ENCODE measurements at places on chromosomes 1 and 21.

DNA sequence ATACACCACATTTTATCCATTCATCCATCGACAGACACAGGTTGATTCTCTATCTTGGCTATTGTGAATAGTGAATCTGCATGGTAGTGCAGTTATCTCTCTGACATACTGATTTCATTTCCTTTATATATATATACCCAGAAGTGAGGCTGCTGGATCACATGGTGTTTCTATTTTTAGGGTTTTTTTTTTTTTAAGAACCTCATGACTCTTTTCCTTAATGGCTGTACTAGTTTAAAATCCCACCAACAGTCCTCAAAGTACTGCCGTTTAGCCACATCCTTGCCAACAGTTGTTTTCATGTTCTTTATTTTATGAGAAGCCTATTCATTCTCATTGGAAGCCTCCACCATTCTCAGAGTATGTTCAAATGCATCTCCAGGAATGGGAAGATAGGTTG, 258.7 kb upstream of the SNX7 start:
- no peak for DNase-seq

DNA sequence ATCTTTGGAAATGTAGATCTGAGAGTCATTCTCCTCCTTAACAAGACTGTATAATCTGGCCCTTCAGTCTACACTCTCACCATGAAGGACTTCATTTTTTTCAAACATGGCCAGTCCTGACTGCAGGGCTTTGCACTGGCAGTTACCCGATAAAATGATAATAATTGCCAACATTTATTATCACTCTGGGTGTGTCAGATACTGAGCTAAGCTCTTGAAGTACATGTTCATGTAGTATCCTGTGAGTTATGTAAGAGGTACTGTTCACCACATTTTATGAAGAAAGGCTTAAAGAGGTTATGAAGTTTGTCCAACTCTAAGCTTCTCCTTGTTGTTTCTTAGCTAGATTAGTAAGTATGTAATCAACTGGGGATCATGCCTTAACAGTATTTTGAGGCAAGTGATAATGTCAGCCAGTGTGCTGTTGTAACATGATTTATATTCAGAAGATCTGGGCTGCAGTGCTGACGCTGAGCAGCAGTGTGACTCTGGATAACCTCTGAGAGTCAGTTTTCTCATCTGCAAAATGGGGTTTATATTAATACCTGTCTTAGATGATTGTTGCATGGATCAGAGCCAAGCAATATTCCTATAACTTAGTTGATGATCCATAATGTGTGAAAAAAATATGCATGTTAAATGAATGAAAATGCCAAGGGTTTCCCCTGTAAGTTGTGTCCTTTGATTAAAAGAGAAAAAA, 42.1 kb upstream of the LEPR start:
- no peak for DNase-seq

GRCh38 chr1:10856176-10856683, 59.8 kb upstream of the CASZ1 start:
- DNase-seq: no peak

GRCh38 chr1:167826127-167826526, 87.8 kb downstream of the ADCY10 start:
- no peak for DNase-seq

DNA sequence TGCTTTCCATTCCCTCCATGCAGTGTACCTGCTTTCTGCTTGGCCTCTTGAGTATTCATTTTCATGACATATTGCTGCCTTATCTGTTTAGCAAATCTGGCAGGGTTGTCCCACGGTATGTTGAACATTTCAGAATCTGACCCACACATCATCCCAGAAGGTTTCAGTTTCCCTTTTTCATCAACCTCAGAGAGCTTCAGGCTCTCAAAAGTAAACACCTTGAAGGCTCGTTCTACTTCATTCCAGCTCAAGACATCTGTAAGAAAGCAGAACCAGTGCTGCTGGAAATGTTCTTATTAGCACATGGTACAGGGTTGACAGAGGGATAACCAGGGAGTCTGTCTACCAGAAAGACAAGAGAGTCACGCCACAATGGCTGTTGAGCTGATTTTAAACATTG, 103.6 kb downstream of the SPAG17 start:
- no peak for DNase-seq

DNA sequence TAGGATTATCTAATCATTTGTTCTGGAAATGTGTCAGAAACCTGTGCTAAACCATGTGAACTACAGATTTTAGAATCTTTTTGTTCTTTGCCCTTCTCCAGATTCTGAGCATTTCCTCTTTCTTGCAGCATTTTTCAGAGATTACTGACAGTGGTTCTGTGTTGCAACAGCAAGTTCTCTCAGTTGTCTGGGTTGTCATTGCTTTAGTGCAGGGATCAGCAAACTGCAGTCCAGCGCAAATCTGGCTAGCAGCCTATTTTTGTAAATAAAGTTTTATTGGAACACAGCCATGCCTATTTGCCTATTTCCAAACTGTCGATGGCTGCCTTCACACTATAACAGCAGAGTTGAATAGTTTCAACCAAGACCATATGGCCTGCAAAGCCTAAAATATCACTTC, 66.3 kb upstream of the LRRC8D start:
- DNase-seq: no peak

DNA sequence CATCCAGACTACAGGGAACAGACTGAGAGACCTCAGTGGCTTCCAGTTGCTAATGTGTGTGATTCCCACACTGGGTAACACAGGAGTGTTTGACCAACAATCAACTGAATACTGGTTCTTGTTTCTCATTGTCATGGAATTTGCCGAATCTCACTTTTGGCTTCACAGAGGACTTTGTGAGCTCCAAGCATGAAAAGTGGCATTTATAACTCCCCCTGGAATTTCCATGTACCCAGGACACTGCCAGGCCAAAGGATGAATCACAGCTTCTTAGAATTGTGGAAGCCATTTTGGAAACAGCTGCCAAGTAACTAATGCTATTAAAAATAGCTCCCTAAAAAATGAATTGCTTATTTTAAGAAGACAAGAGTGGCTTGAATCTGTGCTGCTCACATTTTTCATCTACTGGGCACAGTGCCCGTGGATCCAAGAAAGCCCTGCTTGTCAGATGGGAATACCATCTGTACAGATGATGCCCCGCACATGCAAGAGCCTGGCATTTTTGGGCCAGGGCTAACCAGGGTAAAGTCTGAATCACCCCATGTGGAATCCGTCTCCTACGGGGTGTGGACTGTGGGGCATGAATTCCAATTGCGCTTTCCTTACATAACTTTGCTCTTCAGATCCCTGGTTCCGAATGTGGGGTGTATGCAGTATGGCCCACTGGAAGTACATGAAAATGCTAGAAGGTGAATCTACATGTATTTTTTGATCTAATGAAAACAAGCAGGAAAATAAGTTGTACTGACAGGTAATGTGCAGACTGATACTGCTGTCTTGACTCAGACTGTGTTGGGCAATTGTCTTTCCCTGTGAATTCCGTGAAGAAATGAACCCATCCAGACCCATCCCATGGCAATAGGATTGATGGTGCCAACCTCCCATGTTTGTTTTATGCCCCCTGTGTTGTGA, 487.3 kb downstream of the SIPA1L2 start:
- no peak for DNase-seq

GRCh38 chr1:70039485-70039884, 165.9 kb downstream of the LRRC40 start:
- DNase-seq: no peak

- peak; percentile 12 for DNase-seq
These were observed 30.2 kb upstream of the CD1D start for GRCh38 chr1:158150523-158150922.

DNA sequence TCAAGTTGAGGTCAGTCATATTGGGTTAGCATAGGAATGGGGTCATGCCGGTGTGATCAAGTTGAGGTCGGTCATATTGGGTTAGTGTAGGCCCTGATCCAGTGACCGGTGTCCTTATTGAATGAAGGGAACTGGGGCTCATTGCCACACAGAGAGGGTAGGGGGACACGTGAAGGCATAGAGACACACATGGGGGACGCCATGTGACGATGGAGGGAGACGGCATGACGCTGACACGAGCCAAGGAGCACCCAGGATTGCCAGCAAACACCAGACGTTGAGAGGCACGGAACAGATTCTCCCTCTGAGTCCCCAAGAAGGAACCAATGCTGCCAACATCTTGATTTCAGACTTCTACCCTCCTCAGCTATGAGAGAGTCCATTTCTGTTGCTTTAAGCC, 136.9 kb upstream of the ZBTB40 start:
- DNase-seq: no peak

GRCh38 chr1:66085600-66085999, 292.9 kb downstream of the PDE4B start:
- DNase-seq: no peak

GRCh38 chr1:158999316-159000069, 10.2 kb upstream of the IFI16 start:
- no peak for DNase-seq

GRCh38 chr1:224170748-224171478, 12.1 kb upstream of the DEGS1 start:
- DNase-seq: peak; percentile 51

DNA sequence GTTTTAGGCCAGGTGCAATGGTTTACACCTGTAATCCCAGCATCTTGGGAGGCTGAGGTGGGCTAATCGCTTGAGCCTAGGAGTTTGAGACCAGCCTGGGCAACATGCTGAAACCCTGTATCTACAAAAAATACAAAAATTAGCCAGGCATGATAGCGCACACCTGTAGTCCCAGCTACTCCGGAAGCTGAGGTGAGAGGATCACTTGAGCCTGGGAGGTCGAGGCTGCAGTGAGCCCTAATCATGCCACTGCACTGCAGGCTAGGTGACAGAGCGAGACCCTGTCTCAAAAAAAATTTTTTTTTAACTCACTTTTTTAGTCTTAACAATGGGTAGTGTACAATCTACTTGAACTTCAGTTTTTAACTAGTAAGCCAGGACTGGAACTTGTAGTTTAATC, 137.5 kb downstream of the HS2ST1 start:
- DNase-seq: no peak

DNA sequence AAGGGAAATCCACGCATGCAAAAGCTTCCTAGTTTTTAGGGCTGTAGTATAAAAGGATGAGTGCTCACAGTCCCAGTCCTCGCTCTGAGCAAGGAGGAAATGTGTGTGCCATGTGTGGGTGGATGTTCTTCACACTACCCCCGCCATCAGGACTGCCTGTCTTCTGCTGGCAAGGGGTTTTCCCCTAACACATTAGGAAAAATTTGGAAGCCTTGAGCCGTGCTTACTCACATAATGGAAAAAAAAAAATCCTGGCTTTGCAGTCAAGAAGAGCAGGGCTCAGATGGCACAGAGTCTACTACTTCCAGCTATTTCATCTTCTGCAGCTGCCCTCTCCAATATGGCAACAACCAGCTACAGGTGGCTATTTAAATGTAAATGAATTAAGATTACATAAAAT, 363.1 kb downstream of the PLPP3 start:
- no peak for DNase-seq

DNA sequence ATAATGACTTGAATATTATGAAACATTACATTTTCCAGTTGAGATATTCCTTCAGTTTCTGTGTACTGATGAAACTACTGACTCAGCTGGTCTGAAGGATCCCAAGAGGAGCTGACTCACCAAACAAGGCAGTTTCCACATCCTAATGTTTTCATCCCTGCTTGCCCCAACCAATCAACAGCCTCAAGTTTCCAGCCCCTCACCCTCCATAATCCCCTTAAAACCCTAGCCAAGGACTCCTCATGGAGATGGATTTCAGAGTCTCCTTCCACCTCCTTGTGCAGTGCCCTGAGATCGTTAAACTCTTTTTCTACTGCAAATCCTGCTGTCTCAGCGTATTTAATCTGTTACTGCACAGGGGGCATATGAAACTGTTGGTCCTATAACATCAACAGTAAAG, 83.1 kb upstream of the HAO2 start:
- no peak for DNase-seq

DNA sequence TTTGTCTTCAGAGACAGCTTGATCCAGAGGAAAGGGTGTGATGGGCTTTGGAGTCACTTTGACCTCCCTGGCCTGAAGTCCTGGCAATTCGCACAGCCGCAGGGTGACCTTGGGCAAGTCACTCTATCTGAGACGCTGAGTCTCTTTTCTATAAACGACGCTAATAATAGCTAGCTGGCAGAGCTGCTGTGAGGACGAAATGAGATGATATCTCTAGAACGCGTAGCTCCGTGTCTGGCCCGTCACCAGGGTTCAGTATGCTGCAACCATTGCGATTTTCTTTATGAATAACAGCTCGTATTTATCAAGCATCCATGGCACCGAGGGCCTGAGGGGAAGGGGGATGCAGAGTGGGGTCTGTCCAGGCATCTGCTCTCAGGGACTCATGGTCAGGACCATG, 58.7 kb downstream of the IGSF21 start:
- no peak for DNase-seq

DNA sequence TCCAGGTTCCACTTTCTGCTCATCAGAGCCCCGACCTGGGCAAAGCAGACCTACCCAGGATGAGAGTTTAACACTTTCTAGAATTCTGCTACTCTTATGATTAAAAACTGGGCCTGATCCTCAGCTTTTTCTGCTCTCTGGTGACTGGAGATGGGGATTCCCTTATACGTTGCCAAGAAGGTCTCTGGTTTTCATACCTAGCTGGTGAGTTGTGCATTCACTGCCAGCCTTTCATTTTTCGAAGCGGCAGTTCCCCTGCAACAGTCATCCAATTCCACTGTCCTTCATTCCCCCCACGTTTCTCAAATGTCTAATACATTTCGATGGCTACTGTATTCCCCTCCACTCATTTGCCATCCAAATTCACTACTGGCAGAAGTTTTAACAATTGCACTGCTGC, 135.3 kb downstream of the ADSS2 start:
- no peak for DNase-seq

- DNase-seq: no peak
These were observed 499.2 kb downstream of the OMA1 start for GRCh38 chr1:58047265-58047858.

GRCh38 chr1:118556936-118557335, 371.9 kb upstream of the SPAG17 start:
- DNase-seq: no peak

GRCh38 chr1:183873642-183874041, 68.7 kb downstream of the RGL1 start:
- DNase-seq: no peak

- DNase-seq: no peak
These were observed 37.4 kb upstream of the NRDC start for GRCh38 chr1:51915951-51916350.

Measured in CD4-positive, alpha-beta T cell treated with Interferon gamma for 1 hour (primary cell).